ENCODE measurements at places on chromosomes 4 and X.

DNA sequence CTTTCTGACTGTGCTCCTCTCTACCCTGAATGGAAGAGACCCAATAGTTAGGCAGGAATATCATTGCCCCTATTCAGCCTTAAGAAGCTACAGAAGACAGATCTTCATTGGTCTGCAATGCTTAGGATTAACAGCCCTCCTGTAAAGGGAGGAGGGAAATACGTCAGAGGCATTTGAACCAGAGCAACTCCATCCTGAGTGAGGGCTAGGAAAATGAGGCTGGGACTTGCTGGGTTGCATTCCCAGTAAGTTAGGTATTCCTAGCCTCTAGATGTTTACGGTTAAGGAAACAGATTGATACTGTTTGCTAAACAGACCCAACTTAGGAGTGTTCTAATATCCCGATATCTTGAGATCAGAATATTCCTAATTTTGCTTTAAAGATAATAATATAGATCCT is 63.5 kb downstream of the PCDH18 start:
- DNase-seq: no peak

- DNase-seq: no peak
Measured at GRCh38 chr4:10593130-10593529, 91.4 kb downstream of the CLNK start.

GRCh38 chr4:55866290-55866907 is 13.0 kb downstream of the EXOC1 start:
- DNase-seq: no peak

- no peak for DNase-seq
Measured at GRCh38 chr4:120703908-120704307, 218.6 kb downstream of the PRDM5 start.

GRCh38 chr4:159178151-159178546 is 75.3 kb downstream of the RAPGEF2 start:
- DNase-seq: no peak

DNA sequence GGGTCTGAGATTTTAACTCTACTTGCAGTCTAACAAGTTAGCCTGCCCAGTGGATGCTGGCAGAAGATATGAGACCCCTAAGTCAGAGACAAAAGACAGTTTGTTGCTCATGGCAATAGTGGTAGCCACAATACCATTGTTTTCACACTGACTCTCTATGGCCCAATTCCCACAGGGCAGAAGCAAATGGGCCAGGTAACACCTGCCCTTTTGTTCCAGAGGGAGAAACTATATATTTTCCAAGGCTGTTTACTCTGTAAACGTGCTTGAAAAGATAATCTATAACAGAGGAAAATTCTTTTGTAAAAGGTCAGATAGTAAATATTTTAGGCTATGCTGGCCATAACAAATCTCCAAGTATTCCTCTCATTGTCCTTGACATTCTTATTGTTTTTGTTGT is 57.2 kb upstream of the NPNT start:
- no peak for DNase-seq

GRCh38 chrX:136369377-136369776 is 68.6 kb downstream of the ADGRG4 start:
- no peak for DNase-seq

- no peak for DNase-seq
Measured at GRCh38 chr4:83151651-83152050, 37.1 kb upstream of the PLAC8 start.

DNA sequence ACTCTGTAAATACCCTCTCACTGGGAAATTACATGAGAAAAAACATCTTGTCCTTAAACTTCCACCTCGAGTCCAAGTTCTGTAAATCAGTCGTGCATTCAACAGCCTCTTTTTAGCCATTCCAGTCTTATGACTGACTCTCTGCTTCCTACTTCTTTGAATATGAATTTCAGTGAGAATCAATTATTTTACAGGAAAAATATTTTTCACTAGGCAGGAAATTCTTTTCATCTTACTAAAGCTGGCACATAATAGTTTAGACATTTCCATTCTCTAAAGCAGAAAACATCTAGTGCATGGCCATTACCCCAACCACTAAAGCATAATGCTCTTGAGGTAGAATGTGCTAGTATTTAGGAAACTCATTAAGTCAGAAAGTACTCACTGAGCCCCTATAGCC is 565.7 kb upstream of the FAT1 start:
- DNase-seq: no peak

- DNase-seq: no peak
Measured at GRCh38 chrX:41779030-41779564, 55.1 kb downstream of the GPR82 start.

DNA sequence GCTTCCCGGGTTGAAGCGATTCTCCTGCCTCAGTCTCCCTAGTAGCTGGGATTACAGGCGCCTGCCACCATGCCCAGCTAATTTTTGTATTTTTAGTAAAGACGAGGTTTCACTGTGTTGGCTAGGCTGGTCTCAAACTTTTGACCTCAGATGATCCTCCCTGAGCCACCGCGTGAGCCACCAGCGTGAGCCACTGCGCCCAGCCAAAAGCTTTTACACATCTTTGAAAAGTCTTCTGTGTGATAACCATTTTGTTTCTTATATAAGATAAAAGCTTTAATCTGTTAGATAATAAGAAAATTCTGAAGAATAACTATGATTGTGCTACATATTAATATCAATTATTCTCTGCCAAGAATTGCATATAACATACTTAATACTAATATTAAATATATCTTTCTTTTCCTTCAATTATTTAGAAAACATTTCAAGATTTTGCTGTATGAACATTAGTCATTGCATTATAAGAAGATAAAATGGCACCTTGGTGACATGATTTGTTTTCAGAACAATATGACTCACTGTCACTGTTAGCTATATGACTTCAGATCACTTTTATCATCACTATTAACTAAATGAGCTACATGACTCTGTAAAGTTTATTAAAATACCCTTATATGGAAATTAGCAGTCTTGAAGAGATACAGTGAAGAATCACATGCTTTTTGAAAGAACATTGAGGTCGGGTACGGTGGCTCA is 33.4 kb downstream of the RUFY3 start:
- no peak for DNase-seq

- no peak for DNase-seq
Measured at GRCh38 chr4:137694138-137694537, 161.8 kb upstream of the PCDH18 start.

DNA sequence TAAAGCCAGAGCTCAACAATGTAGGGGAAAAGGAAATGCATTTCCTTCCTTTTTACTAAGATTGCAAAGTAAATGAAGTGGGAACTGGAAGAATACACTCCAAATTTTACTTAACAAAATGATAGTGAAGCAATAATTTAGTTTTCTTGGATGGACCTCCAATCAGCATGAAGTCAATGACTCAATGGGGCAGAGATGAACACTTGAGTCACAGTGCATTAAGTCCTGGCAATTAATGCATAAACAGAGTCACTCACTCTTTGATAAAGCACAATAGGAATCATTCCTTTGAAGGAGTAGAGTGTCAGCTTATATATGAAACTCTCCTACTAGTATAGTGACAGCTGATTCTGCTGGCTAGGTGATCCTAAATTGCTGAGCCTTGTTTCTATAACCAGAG is 66.7 kb upstream of the FRAS1 start:
- no peak for DNase-seq

GRCh38 chr4:106830879-106831278 is 205.2 kb downstream of the DKK2 start:
- DNase-seq: no peak

DNA sequence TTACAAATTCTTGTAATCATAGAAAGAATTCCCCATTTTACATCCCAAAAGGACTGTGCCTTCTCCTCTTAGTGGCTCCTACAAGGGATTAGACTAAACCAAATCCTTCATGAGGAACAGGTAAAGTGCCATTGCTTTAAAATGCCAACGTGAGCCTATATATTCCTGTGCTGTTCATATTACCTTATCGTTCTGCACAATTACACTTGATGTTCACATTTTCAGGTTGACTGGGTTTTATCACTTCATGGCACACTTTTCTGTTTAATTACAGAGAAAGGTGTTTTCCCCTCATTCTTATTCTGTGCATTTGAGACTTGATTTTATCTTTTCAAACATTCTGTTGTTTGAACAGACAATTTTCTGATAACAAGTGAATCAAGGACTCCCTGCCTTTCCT is 645.6 kb upstream of the FTHL17 start:
- DNase-seq: no peak

- no peak for DNase-seq
Measured at GRCh38 chr4:151643564-151643963, 117.2 kb downstream of the GATB start.

DNA sequence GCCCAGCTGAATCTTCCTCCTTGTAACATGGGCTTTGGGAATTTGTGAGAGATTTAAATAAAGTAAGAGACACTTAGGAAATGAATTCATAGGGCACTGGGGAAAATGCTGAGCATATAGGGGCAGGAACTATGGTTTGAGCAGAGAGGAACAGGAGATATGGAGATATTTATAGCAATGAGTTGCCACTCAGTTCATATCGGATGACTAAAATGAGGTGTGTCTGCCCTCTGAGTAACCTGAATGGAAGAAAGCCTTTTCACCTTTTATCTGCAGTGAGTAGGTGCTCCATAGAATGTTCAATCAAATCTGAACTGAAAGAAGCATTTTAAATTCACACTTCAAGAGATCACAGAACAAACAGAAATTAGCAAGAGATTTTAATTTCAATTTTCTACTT is 105.7 kb downstream of the CEP44 start:
- DNase-seq: no peak

DNA sequence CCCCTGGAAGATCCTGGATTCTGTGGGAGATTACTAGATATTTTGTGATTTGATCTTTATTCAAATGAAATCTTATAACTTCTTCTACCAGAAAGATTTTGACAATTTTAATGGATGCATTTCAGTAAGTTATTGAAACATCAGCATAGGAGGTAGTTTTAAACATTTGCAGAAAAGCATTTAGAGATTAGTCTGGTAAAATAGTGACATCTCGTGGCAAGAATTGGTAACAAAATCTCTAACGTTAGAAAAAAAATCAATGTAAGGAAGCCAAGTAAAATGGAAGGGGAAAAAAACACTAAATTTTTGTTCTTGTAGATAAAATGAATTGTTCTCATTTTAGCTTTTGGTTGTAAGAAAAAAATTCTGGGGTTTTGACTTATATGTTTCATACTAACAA is 73.3 kb downstream of the TASL start:
- no peak for DNase-seq

GRCh38 chr4:104938624-104939023 is 208.1 kb upstream of the TET2 start:
- no peak for DNase-seq

DNA sequence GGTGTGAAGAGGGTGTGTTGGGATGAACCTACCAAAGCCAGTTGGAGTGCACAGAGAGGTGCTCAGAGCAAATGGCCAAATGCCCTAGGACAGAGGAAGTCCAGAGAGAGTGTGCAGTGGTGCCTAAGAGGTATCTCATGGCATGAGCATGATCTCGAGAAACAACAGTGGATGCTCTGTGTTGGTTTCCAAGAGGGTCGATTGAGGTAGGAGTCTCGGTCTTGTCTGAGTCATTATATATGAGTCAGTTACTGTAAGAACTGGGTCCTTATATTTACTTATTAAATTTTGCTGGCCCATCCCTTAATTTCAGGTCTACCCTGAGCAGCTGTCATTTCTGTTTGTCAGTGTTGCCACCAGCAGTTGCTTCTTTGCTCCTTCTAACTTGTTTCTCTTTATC is 86.6 kb upstream of the TMEM150C start:
- no peak for DNase-seq

- no peak for DNase-seq
Measured at GRCh38 chr4:98433691-98434090, 172.5 kb downstream of the RAP1GDS1 start.

DNA sequence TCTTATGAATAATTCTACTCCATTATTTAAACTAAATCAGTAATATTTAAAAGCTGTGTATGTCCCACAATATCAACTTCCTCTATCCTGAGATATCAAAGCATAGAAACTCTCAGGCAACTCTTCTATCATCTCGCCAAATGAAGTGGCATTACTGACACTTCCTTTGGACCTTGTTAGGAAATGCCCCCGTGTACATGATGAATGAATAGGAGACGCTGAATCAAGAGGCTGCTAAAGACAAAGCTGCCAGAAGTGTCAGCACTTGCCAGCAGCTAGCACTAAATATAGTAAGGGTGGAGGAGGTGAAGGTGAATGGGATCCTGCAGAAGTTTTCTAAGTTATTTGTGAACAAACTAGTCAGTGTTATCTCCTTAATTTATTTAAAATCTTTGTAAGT is 99.5 kb upstream of the BLTP1 start:
- DNase-seq: no peak

DNA sequence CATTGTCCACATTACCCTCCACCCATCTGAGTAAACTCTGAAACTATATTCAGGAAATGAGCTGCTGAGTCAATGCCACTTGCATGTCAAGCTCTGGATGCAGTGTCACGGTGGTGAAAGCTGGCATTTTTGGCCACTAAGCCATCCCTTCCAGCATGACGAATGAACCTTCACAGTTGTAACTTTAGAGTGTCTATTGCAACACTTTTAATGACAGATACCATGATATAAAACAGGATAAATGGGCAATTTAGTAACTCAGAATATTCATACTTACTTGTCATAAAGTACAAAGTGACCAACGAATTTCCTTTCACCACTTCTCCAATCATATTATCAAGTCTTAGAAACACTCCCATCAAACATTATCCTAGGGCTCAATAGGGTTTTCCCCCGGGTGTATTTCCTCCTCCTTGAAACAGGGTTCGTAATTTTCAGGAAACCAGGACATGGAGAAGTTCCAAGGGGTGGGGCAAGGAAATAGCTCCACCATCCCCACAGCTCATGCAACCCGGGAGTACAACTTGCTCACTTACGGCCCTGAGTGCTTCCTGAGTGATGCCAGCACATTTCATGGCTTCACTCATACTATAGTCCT is 73.1 kb downstream of the MTHFD2L start:
- DNase-seq: no peak

GRCh38 chr4:87941537-87942392 is 33.7 kb upstream of the SPP1 start:
- no peak for DNase-seq

DNA sequence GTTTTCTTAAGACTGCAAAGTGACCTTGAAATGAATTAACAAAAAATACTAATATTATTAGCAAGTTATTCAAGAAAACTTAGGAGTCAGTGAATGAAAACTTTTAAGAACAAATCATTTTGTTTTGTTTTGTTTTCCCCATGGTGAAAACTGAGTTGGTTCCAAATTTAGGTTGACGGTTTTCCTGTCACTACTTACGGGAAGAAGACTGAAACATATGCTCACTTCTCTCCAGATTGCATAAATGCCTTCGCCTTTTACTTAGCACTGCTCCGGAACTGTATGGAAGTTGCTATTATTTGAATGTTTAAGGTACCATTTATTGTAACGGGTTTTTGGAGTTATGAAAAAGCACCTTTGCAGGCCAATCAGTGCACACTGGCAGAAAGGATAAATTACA is 42.8 kb downstream of the DOCK11 start:
- no peak for DNase-seq

- no peak for DNase-seq
Measured at GRCh38 chr4:68499021-68499420, 51.8 kb downstream of the TMPRSS11E start.

- DNase-seq: no peak
Measured at GRCh38 chrX:65997978-65998717, 41.7 kb downstream of the VSIG4 start.

Data from glutamatergic neuron (in vitro differentiated cells).